Urinary bladder (tissue), 4 donors: ENCODE measurements at places on chromosomes 16 and 17.

DNA sequence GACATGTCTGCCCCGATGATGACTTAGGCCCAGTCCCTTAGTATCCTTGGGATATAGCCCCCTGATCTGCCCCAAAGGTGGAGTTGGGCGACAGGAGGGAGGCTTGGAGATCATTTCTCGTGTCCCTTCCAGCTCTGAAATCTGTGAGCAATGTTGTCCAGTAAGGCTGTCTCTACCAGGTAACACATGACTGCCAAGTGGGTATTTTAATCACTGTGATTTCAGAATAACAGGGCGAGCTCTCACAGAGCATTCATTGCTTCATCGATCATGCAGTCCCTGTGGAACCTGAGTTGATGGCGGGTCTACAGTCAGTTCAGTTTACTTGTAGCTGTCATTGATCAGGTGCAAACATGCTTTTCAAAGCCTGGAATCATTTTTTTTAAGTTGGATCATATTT lies 39.2 kb downstream of the KSR1 start:
- DNase-seq = no peak

DNA sequence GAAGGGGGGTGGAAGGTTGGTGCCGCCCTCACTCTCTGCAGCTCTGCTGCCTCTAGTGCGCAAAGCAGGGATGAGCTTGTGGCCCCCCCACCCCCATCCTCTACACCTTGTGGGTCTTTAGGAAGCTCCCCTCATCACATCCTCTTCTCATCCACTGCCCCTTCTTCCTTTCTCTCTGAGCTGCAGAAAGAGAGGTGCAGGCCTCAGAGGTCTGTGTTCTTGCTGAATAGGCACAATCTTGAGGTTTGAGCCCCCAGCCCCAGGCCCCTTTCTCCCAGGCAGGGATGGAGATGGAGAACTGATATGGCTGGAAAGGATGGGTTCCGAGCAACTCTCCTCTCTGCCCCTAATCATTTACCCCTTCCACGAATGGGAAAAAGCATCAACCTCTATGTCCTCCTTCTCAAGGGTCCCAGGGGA lies 2.6 kb downstream of the CACNA1G start:
- no peak for DNase-seq

- no peak for DNase-seq
Observed at GRCh38 chr16:21664801-21665492, 1.2 kb downstream of the OTOA start.

- no peak for DNase-seq
Observed at GRCh38 chr17:40326832-40327199, 17.8 kb downstream of the RARA start.
